ENCODE measurements at places on chromosomes 11 and 22. TPM values are rescaled to one million over a fixed set of nuclear protein-coding genes. Genes with fewer than 3 reads are reported as not detected.

Gene HBB
- total RNA-seq: not detected

Gene GPR83
- total RNA-seq: not detected

Gene GLB1L3
- not detected for total RNA-seq

Gene MIOX
- not detected for total RNA-seq

Gene LDHAL6A
- not detected for total RNA-seq

Gene MTCH2
- total RNA-seq: 117 TPM

Gene SLC3A2
- 216 TPM for total RNA-seq

Gene SLC36A4
- 11.7 TPM for total RNA-seq

Gene MS4A4E
- total RNA-seq: not detected

Gene TMEM86A
- total RNA-seq: 0.53 TPM

Gene CRY2
- total RNA-seq: 7.4 TPM

Gene SLC6A5
- not detected for total RNA-seq

Gene APOA5
- total RNA-seq: not detected

Gene SLC22A9
- total RNA-seq: not detected

Gene APOBEC3A
- total RNA-seq: not detected

Gene OR52E2
- not detected for total RNA-seq

Gene DEFB131B
- not detected for total RNA-seq

Gene OR51B4
- not detected for total RNA-seq

Gene LRRC56
- 1.4 TPM for total RNA-seq

Gene MUC5AC
- total RNA-seq: not detected

Gene FAM118B
- 31.1 TPM for total RNA-seq

Data from myometrial cell (primary cell).